ENCODE measurements at places on chromosomes 1 and 21.

DNA sequence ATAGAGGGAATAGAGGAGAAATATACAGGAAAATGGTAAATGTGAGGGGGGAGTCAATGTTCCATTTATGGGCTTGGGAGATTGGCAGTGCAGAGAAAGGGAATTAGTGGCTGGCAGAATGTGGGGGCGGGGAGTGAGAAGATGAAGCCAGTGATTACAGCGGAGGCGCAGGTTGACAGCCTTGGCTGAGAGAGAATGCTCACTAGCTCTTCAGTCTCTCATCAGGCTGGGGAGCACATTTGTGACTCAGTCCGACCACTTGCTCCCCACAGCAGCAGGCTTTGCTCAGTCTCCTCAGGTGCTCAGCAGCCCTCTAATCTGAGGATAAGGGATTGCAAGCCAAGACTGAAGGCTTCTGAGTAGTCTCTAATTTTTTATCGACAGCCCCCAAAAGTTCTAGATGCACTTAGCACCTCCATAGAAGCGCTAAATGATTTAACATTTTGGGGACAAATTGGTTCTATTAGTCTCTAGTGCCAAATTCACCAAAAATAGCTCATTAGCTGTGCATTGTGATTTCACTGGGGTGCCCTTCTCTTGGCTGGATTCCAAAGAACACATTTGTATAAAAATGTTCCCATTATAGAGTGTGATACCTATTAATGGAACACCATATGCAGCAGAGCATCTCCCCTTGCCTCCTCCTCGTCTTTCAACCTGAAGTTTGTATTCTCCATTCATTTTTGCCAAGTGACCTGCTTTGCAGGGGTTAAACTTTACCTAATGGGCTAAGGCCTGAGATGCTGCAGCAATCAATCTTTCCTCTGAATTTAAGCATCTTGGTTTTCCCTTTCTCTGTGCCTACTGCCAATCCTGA is 191.8 kb downstream of the ZNF326 start:
- DNase-seq = no peak

- no peak for DNase-seq
Measured at GRCh38 chr1:51313961-51314777, 16.2 kb downstream of the TTC39A start.

DNA sequence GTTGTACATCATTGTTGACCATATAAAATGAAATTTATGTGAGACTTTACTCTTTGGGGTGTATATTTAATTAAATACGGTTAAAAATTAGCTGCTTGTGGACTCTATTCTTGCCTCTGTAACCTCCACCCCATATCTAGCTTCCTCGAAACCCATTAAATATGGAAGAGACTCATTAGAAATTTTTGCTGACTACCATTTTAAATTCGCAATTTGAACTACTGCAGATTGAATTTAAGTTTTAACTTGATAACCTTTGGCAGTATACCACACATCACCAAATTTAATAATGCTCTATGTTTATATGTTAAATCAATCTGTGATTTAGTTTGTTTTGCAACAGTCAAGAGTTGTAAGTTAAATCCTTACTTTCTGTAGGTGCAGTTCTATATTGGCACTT is 88.5 kb upstream of the QSOX1 start:
- no peak for DNase-seq

DNA sequence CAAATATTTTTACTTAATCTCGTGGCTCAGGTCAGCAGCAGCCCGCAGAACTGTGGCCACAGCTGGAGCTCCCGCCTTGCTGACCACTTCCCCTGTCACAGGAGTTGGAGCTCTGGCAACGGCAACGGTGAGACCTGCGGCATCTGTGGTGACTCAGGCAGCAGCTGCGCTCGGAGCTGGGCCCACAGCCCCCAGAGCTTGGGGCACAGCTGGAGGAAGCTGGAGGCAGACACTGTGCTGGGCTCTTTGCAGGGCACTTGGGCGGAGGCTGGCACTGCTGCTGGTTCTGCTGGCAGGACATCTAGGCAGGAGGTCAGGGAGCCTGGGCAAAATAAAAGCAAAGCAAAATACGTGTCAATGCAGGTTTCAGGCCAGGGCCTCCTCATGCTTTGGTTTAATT is at the start of gene LCE3A:
LCE3A (minus strand) TSS at position 301 of the 400 bp plus-strand sequence; CDS start at position 301, 0 bp downstream.
- no peak for DNase-seq

- no peak for DNase-seq
Measured at GRCh38 chr1:210364479-210364878, 35.8 kb downstream of the HHAT start.

DNA sequence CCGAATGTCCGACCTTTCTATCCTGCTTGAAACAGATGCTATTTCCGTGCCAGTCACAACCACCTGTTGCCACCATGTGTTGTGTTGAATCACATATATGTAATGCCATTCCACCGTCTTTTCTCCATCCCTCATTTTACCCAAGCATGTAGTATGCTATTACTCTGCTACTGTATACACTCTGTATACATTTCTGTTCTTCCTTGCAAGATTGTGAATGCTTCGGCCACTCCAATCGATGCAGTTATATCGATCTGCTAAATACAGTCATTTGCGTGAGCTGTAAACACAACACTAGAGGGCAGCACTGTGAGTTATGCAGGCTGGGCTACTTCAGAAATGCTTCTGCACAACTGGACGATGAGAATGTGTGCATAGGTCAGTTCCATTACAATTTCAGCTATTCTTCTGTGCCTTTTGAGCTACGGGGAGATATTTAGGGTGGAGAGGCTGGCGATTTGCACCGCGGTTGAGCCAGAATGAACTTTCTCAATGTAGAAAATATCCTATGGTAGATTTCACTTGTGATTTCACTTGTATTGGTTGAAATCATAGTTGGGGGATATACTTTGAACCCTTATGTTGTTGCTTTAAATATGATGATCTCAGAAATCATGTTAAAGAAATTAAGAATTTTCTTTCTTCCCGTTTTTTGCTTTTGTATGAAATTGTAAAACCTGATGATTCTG is 289.8 kb downstream of the NTNG1 start:
- no peak for DNase-seq

DNA sequence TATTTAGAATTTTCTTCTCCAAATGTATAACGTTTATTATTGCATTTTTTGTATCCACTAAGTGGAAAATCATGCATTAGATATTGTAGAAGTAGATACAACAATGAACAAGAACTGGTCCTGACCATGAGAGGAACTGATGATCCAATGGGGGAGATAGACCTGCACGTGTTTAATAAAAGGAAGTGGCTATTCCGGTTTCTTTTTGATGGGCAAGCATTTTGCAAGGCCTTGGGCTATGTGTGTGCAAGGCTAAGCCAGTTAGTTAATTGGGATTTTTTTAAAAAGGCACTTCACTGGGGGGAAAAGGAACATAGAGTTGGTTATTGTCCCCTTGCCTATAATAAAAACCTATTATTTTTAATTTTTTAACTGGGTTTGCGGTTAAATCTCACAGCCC is 961 bp upstream of the VCAM1 start:
- DNase-seq = no peak

- no peak for DNase-seq
Measured at GRCh38 chr1:212315907-212316306, 30.7 kb downstream of the PPP2R5A start.

DNA sequence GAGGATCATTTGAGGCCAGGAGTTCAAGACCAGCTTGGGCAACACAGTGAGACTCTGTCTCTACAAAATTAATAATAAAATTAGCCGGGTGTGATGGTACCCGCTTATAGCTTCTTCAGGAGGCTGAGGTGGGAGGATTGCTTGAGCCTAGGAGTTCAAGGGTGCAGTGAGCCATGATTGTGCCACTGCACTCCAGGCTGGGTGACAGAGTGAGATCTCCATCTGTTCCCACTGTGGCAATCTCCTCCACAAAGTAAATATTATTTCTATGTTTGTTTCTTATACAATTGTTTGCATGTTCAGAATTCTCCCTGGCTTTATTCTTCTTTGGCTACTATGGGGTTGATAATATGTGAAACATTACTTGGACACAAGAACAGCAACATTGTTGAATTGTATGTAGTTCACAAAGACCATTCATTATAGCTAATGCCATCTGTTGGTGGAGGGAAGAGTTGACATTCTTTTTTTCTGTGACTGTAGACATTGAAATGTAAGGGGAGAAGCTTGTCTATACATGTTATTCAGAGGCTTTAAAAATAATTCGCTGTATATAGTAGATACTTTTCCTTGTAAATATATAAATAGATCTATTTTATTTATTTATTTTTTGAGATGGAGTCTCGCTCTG is 47.8 kb upstream of the SRSF10 start:
- DNase-seq = no peak
